Cerebellum (tissue), 4 donors: ENCODE measurements at places on chromosomes 3 and 15.

DNA sequence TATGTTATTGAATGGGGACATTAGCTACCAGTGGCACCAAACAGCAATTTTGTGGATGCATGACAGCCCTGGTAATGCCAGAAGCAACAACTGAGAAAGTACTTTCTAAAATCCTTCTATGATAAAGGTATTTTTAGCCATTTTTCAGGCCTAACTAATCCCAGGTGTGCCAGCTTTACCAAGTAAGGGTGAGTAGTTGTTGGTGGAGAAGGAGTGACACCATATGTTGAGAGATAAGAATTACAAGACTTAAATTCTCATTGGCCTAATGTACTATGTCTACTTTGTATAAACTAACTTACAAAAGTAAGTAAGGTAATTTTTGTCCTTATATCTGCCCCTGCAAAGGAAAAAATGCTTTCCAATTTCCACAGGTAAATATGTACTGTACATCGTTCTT is 4.1 kb upstream of the COX17 start:
- DNase-seq: no peak

DNA sequence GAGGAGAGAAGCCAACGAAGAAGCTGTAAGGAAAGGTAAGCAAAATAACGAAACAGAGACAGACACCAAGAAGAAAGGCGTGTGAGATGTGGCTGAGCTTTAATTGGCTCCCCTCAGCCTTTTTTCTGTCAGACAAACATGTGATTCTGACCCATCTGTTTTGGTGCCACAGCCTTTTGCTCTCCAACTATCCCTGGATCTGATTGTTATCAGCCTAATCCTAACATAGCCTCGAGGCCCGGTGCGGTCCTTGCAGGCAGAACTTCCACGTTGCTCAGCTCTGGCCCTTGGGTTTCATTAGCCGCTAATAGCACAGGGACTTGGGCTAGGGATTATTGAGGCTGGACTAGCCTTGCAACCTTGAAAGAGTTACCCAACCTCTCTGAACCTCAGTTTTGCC is 57.9 kb upstream of the CACNA2D3 start:
- DNase-seq: no peak

- no peak for DNase-seq
Observed at GRCh38 chr3:71240034-71240433, 343.5 kb downstream of the FOXP1 start.

GRCh38 chr15:29018995-29019976 is 133.5 kb downstream of the APBA2 start:
- DNase-seq: no peak

DNA sequence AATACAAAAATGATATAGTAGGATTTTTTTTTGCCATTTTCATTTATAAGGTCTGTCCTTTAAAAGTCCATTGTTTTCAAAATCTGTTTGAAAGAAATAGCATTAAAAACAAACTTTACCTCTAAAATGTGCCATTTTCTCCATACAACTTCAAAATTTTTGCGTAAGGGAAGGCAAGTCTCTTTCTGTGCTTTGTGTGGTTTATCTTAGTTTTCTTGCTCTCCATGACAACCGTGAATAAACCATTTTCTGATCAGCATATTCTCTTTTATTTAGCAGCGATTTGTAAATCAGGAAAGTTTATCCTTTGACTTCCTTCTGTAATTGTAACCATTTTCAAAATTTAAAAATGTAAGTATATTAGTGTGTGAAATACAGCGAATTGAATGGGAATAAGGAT is 147.9 kb upstream of the CGNL1 start:
- DNase-seq: no peak

GRCh38 chr15:93060336-93061248 is 28.4 kb downstream of the RGMA start:
- DNase-seq: no peak

DNA sequence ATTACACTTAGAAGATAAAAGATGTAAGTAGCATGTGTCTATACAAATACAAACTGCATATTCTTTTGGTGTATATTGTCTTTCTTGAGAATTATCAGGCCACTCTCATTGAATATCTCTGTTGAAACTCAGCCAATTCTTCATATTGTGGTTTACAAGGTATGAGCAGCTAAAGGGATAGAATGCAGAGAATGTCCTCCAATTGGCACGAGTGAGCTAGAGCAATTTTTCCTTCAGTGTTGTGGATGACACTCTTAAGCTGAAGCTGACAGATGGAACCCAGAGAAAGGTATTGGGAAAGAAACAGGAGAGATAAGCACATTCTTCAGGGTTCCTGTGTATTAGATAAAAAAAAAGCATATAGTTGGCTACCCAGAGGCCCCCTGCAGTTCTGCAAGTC is 453.1 kb downstream of the EPHA3 start:
- DNase-seq: no peak

- DNase-seq: no peak
Observed at GRCh38 chr15:94086341-94086740, 145.0 kb upstream of the MCTP2 start.

DNA sequence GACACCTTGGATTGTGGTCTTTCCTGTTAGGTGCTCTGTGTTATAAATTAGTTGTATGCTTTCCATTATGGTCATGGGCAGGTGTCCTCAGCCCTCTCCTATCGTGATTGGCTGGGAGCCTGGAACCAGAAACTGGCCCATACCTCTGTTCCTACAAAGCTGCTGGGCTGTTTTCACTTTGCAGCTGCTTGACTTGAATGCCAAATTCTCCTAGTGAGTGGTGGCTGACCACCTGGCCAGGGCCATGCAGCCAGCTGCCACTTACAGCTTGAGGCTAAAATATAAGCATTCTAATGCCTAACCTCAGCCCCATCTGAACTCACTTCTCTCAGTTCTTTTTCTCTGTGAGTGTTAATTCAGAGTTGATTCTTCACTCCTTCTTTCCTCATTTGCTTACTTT is 239.3 kb upstream of the GBE1 start:
- DNase-seq: peak; percentile 30

- DNase-seq: no peak
Observed at GRCh38 chr15:79244876-79245275, 37.6 kb upstream of the ANKRD34C start.

DNA sequence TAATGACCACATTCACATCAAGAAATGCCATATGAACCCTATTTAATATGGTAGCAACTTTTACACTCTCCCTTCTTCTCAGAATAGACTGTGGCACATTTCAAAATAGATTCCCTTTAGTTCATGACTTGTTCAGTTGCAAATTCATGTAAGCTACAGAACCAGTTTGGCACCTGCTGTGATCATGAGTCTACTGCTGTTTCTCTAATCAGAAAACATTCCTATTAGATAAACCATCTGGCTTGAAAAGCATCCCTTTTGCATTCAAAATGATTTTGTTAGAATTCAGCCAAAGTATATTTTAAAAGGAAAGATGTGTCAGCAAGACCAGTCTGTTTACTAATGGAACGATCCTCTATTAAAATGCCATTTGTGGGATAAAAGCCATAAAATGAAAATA is 304.4 kb downstream of the BCHE start:
- peak; percentile 66 for DNase-seq

DNA sequence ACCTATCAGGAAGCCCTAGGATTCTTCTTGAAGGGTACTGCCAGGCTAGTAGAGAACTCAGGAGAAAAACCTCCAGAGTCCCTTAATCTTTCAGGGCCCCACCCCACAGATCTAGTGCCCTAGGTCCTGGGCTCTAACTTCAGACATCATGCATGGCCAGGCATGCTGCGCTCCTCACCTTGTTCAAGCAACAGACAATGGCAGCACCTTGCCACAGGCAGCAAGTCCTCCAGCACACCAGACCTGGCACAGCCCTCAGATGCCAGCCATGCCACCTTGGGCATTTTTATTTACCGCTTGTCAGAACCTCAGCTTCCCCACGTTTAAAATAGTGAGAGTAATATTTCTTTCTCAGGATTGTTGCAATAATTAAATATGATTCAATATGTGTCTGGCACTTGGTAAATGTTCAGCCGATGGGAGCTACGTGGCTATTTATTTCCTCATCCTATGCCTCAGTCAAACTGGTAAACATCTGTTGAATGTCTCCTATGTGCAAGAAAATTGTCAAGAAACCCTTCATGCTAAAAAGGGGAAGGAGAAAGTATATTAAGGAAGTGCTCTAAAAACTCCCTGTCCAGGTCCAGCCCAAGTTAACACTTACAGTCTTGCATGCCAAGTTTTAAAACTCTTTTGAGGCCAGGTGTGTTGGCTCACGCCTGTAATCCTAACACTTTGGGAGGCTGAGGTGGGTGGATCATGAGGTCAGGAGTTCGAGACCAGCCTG is 14.5 kb upstream of the CCR1 start:
- no peak for DNase-seq

DNA sequence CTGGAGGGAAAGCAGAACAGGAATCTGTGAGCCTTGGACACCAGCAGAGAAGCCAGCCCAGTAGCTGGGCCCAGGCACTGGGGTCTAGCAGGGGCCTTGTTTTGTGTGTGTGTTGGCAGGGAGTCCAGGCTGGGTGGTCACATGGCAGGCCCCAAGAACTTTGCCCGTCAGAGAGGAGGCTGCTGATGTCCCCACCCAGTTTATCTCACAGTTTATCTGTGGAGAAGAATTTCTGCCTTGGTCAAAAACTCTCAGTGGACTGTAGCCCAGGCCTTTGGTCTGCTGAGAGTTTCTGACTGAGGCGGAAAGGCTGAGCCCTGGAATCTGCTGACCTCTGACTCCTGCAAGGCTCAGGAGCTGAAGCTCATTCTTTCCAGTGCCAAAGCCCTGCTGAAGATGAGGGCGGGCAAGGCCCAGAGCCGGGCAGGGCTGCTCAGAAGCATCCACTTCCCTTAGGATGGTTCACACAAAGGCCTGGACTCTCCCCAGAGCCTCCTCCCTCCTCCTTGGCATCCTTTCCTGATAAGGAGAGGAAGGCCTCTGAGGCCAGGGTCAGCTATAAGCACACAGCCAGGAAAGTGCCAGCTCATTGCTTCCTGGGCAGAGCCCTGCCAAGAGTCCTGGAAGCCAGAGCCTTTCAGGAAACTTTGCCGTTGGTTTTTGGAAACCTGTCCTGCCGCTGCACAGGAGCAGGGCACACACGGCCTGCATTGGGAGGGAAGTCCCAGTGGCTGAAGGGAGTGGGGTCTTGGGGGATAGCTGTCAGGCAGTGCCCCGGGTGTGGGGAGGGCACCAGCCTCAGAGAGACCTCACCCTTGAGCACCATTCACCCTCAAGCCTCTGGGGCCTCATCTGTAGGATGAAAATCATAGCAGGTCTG is 37.2 kb upstream of the SLCO2A1 start:
- no peak for DNase-seq

DNA sequence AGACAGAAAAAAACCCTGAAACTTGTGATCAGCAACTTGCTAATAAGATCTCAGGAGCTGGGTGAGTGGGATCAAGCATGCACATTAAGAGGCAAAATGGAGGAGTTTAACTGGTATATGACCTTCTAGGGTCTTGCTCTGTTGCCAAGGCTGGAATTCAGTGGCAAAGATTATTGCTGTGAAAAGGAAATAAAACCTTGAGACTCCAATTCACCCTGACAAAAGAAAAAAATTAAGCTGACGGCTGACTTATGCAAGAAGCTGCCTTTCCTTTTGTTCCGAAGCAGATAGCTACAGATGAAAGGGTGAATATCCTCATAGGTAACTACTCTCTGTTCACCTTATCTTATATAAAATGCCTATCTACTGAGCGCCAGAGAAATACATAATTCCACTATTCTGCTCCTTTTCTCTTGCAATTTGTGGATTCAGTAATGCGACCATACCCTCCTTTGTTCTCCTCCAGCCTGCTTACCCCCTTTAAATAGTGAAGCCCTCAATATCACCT is 68.9 kb downstream of the HERC1 start:
- no peak for DNase-seq

- no peak for DNase-seq
Observed at GRCh38 chr3:77404871-77405270, 365.0 kb downstream of the ROBO2 start.

DNA sequence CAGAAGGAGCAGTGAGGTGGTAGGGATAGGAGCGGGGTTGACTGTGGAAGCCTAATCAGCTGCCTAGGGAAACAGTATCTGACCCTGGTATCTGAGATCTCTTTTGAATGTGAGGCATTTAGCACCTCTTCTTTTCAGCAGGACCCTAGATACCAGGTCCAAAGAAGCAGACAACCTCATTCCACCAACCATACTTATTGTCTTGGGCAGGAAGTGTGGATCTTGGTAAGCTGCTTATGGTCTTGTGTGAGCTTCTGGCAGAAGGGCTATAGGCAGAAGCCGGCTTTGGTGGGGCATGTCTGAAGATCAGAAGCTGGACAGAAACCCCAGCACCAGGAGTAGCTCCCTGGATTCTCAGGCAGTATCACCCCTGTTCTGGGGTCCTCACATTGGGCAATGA is 65.6 kb downstream of the TIPARP start:
- DNase-seq: no peak

GRCh38 chr15:28030801-28031200 is 68.3 kb downstream of the OCA2 start:
- no peak for DNase-seq

DNA sequence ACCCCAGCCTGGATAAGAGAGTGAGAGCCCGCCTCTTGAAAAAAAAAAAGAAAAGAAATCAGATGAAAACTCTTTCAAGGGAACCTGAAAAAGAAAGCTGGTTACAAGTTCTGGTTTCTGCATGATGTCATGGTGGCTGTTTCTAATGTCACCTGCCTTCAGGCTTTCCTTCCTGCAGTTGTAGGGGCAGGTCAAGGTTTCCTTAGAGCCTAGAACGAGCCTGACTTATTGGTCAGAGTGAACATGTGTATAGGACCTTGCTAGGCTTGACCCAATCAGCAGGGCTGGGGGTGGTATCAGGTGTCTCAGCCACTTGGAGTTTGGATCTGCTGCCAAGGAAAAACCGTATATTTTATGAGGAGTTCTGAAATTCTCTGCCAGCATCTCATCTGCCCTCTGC is 3.8 kb downstream of the IVD start:
- DNase-seq: no peak

GRCh38 chr3:775178-775880 is 317.5 kb upstream of the CNTN6 start:
- DNase-seq: no peak

- DNase-seq: no peak
Observed at GRCh38 chr3:141552440-141552991, 65.7 kb downstream of the RASA2 start.

- no peak for DNase-seq
Observed at GRCh38 chr3:31562525-31562924, 29.8 kb downstream of the STT3B start.

GRCh38 chr3:52839892-52840545 is 5.2 kb upstream of the MUSTN1 start:
- no peak for DNase-seq

DNA sequence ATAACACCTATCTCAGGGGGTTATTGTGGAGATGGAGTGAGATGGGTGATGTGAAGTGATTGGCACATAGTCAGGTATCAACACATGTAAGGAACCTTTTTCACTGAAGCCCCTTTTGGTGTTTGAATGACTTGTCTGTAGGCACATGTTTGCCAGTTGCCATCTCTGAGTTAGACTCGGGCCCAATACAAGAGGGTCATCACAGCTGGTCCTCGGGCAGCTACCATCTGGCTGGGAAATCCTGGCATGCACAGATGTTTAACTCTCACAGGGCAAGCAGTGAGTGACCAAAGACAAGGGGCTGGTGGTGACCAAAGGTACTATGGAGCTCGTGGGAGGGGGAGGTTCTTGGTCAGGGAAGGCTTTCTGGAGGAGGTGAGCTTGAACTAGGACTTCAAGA is 118.8 kb downstream of the CLSTN2 start:
- DNase-seq: no peak

GRCh38 chr3:177096615-177097014 is 100.7 kb downstream of the TBL1XR1 start:
- no peak for DNase-seq
